ENCODE measurements at places on chromosomes 7 and 10.

GRCh38 chr7:156179872-156180390 is 367.7 kb upstream of the SHH start:
- no peak for DNase-seq

GRCh38 chr10:79496896-79497295 is 15.4 kb upstream of the EIF5AL1 start:
- DNase-seq, result no peak

DNA sequence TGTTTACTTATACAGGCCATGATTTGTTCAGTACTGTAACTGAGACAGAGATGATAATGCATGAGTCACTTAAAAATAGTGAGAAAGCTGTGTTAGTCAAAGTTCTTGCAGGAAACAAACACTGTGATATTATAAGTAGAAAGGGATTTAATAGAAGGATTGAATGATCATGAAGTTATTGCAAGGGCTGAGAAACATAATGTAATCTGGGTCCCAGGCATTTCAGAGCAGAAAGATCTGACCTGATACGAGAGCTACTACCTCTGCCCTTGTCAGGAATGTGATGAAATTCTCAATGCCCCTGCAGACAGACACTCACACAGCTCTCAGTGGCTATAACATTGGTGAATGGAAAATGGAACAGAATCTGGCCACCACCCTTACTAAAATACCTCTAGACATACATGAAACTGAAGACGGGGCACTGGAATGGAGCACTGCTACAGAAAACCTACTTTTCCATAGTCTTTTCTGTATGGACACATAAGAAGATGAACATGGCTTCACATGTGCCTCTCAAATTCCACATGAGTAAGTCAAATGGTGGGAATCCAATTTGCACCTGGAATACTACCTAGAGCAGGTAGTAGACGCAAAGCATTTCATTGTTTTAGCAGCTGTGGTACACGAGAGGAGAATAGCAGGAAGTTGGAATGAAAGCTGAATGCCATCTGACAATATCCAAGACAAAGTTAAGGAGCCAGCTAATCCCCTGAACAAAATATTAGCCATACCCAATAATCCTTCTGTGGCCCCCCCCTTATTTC is 19.1 kb upstream of the VWDE start:
- DNase-seq, result no peak

DNA sequence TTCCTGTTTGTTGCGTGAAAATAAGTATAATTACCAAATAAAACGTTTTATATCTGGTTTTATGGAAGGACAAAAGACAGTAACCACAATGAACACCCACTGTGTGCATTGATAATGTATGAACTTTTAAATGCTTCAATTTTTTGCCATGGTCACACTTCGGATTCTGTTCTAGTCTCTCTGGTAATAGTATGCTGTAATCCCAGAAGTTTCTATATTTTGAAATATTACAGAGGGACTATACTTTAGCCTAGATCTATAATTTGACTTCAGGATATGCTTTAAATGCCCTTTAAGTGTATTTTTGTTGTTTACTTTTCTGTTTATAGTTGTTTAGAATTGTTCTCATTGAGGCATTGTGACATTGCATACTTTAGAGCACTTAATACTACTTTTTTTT is 1.5 kb downstream of the ZNF518A start:
- no peak for DNase-seq

GRCh38 chr7:70867513-70867912 is 264.4 kb upstream of the GALNT17 start:
- no peak for DNase-seq

DNA sequence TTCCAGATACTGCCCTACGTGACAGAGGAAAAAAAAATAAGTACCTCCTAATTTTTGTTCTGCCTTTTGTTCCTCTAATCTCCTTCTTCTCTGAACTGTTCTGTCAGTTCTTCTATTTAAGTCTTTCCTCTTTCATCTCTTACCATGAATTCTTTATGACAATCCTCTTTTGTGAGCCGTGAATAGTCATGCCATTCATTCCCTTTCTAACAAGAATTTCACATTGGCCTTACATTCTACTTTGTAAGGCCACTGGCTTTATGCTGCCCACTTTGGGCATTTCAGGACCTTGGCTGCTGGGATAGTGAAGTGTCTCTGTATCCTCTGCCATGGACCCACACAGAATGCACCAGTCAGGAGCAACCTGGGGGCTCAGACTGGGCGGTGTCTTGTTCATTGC is 52.9 kb downstream of the ATOH7 start:
- no peak for DNase-seq

GRCh38 chr7:1918881-1919525 is 248.9 kb downstream of the ELFN1 start:
- DNase-seq, result no peak

DNA sequence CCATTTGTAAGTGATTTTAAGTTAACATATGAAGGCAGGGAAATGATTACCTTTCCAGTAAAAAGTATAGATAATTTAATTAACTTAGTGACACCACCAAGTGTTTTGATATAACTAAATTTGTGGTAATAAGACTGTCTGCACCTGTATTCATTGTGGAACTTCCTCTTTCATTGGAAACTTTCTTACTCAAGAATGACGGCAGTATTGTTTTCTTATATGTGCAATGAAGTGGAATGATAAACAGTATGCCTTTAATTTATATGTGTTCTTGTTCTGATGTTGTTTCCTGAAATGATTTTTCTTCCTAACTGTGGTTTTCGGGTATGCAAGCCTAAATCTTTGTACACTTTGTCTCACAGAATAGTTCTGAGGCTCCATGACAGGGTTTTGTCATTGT is 46.4 kb downstream of the CASD1 start:
- no peak for DNase-seq

GRCh38 chr7:113392421-113392820 is 274.1 kb upstream of the SMIM30 start:
- no peak for DNase-seq

DNA sequence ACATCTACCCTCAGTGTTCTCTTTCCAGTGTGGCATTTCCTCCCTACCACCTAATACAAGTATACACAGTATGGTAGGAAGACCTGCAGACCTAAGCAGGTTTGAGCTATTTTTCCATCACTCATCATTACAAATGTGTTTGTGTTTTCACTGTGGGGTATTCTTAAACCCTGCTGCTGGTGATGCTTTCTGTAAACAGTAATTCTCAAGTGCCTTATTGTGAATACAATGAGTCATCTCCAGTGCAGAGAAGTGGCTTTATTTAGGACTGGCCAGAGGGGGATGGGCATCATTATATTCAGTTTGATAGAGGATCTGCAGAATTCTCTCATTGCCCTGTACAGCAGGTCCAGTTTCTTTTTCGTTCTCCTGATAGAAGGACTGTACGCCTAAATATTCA is 63.7 kb downstream of the GRM8 start:
- DNase-seq, result no peak

GRCh38 chr7:51228386-51228958 is 88.1 kb downstream of the COBL start:
- no peak for DNase-seq

DNA sequence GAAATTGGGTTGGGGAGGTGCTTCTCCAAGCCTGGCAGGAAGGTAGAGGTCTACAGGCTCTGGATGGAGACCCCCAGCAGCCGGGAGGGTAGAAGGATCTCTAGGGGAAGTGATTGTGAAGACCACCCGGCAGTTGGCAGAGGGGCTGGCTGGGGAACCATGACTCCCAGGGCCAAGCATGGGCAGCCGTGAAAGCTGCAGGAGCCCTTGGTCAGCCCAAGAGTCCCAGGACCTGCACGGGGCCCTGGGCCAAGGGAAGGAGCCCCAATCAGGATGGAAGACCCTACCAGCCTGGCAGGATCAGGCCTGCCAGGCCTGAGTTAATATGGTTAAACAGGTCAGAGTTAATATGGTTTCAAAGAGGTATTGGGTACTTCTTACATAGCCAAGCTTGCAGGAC is 126.3 kb upstream of the NANOS1 start:
- DNase-seq, result no peak

GRCh38 chr7:8190119-8190895 is 71.7 kb downstream of the ICA1 start:
- DNase-seq, result peak; percentile 69

DNA sequence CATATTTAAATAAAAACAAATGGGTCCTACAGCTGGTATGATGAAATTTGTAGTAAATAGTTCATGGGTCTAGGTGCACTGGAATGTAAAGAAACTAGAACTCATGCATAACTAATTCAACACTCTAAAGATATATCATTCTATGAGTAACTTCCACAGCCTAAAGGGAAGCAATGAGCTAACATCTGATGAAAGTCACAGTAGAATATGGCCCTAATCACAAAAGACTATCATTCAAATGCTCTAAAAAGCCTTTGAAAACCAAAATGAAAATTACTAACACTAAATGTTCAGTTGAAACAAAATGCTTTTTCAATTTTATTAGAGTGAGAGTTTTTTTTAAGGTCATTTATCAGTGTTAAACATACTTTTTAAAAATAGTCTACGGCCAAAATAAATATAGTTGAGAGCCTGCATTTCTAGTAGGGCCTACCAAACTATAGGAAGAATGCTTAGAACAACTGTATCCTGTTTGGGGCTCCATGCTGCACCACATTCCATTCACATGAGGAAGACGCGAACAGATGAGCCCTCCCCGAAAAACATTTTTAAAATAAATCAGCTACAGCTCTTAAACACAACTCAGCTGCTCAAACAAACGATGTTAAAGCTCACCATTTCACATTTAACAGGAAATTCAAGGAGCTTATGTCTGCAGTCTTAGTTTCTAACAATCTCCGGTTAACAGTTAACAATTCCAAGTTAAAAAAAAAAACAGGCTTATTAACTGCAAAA is 134.5 kb downstream of the NRBF2 start:
- no peak for DNase-seq

GRCh38 chr7:116222501-116222900 is 12.2 kb downstream of the TES start:
- no peak for DNase-seq

GRCh38 chr7:108457871-108458270 is 1.6 kb upstream of the NRCAM start:
- DNase-seq, result no peak

DNA sequence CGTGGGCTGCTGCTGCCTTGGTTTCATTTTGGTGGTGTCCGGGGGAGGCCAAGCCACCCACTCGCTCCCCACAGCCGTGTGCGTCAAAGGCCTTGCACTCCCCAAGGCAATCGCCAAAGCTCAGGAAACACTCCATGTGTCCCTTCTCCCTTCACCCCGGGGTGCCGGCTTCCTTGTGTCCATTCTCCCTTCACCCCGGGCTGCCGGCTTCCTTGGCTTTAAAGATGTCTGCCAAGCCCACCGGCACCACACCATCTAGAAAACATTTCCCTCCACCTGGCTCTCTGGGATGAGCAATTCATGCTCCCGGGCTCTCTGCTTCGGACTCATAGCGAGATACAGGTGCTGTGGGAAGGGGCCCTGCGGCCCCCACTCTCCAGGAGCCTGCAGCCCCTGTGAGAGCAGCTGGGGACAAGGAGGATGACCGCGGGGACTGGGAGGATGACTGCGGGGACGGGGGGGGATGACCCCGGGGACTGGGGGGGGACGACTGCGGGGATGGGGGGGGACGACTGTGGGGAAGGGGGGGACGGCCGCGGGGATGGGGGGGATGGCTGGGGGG is 322.1 kb downstream of the DNAJB6 start:
- peak; percentile 32 for DNase-seq

GRCh38 chr7:159227433-159227832 is 82.8 kb upstream of the VIPR2 start:
- no peak for DNase-seq

- no peak for DNase-seq
Measured at GRCh38 chr10:115056186-115056585, 37.0 kb upstream of the ATRNL1 start.

- DNase-seq, result no peak
Measured at GRCh38 chr10:116715341-116715740, 27.0 kb downstream of the HSPA12A start.

- DNase-seq, result no peak
Measured at GRCh38 chr10:24944512-24945255, 7.7 kb downstream of the PRTFDC1 start.

- DNase-seq, result no peak
Measured at GRCh38 chr10:21638681-21639080, 104.6 kb downstream of the MLLT10 start.

GRCh38 chr7:102303669-102304422 is 17.2 kb downstream of the SH2B2 start:
- DNase-seq, result no peak

DNA sequence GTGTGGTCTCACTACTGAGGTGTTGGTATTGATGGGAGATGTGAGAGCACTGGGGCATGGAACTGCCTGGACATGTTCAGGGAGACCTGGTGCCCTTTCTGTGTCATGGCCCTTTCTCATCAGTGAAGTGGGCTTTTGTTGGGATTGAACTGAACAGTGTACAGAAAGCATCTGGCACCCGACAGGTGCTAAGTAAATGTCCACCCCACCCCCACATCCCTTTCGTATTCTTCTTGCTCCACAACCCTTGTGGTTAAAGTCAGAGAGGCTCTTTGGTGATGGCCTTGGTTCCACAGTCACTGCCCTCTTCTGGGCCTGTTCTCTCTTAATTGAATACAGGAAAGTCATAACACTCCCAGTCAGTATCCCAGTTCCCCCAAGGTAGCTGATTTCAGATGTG is 5.4 kb downstream of the NOM1 start:
- DNase-seq, result no peak

DNA sequence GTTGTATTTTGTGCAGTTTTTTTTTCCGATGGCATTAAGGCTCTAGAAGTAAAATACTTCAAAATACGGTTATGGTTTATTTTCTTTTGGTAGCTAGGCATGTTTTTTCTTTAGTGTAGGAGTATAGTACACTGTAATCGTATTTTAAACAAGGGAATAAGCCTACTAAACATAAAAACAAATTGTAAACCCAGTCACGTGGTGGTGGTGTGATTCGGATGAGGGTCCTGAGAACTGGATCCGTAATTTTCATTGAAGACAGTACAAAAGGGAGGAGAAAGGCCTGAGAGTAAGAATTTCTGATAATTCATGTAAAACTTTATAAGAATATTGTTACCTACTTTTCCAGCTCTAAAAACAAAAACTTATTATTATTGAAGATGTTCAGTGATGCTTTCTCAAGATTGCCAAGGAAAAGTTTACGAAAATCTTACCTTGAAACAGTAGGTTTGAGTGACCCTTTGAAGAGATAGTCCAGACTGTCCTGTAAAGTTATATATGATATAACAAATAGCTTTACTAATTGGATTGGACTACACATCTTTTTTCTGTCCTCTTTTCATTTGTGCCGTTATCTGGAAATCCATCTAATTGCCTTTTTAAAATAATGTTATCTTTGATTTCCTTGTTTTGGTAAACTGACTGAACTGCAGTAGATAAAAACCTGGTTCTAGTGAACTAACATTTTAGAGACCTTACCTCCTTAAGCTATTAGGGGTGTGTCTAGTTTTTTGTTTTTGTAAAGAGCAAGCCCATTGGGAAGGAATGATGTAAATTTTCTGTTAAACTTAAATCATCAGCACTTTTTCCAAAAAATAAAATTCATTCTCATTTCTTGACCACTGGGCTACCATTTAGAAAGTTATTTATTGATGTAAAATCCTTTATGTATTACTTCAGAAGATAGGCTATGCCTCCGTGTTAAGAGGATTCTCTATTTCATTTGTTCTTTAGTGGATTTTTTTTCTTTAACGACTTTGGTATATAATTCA is 1.0 kb upstream of the PBLD start:
- DNase-seq, result no peak

- DNase-seq, result no peak
Measured at GRCh38 chr10:95675403-95676116, 18.2 kb downstream of the TCTN3 start.

Measured in natural killer cell treated with Interleukin-12 subunit alpha and Interleukin-12 subunit beta and Interleukin-15 and Interleukin-18, amount 100 ng/mL, for 72 hours (primary cell).